ENCODE measurements at places on chromosomes 13 and 19. TPM values are rescaled to one million over a fixed set of nuclear protein-coding genes. Genes with fewer than 3 reads are reported as not detected.

TCF3 gene
- total RNA-seq: 54.7 TPM

HIPK4 gene
- total RNA-seq: 0.17 TPM

CELF5 gene
- not detected for total RNA-seq

DNA sequence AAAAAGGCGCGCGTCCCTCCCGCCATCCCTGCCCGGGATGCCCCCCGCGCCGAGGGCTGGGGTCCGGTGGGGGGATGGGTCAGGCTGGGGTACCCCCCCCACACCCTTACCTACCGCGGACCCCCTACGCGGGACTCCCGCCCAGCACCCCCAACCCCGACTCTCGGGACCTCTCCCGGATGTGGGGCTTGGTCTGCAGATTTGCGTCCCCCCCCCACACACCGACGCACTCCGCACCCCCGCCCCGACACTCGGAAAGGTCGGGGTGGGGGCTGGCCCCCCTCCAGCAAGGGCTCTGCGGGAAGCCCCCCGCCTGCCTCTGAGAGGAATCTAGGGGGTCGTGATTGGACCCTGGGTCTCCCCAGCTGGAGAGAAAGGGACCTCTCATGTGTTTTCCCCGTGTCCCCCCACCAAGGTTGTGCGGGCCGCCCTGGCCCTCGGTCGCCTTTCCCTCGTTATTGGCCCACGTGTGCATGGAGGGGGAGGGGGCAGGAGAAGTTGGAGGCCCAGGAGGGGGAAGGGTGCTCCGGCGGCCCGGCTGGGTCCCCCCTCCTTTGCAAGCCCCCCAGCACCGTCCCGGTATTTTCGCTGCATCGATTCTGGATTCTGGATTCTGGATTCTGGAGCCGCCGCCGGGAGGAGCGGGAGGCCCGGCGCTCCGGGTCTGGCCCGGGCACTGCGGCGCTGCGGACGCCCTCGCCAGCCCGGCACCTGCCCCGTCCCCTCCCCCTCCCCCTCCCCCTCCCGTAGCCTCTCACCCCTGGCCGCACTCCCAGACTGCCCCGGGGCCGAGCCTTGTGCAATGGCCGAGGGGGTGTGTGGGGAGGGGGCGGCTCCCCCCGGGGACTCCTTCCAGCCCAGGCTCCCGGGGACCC is 607 bp downstream of the NFIC start:
- DNase-seq: no peak

GRCh38 chr13:48156466-48156865 is 61.6 kb upstream of the MED4 start:
- no peak for DNase-seq

PEX11G gene
- 3.9 TPM for total RNA-seq

DNA sequence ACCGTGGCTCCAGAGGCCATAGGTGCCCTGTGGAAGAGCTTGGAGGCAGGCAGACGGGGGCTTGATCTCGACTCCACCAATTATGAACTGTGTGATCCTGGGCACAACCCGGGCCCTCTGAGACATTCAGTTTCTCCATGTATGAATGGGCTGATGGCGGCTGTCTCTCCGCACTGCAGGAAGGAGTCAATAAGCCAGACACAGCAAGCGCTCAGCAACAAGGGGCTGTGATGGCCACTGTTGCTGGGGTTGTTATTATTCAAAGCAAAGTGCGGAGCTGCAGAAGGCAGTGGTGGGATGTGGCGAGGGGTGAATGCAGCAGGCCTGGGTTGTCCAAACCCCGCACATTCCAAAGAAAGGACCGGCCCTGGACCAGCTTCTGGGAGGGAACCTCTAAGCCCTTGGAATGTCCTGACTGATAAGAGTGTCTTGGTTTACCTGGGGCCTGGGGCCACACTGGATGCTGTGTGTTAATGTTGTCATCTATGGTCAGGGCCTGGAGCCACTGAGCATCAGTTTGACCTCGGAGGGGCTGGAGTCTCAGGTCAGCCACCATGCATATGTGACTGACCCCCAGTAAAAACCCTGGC is 8.3 kb downstream of the TMEM143 start:
- DNase-seq: no peak

GRCh38 chr13:28245465-28245864 is 107.1 kb downstream of the PAN3 start:
- DNase-seq: no peak

DNA sequence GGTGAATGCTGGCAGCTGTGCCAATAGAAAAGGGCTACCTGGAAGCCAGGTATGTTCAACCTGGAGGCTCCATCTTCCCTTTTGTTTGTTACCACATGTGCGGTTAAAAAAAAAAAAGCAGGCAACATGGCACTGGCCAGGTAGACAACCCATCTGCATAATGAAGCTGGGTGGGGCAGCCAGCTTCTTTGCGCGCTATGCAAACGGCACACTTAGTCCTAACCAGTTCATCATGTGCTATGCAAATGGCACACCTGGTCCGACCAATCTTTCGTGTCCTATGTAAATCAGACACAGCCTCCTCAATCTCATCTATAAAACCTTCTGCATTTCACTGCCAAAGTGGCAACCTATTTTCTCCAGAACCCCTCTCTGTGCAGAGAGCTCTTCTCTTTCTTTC is 11.3 kb upstream of the IGSF23 start:
- DNase-seq: no peak

DNA sequence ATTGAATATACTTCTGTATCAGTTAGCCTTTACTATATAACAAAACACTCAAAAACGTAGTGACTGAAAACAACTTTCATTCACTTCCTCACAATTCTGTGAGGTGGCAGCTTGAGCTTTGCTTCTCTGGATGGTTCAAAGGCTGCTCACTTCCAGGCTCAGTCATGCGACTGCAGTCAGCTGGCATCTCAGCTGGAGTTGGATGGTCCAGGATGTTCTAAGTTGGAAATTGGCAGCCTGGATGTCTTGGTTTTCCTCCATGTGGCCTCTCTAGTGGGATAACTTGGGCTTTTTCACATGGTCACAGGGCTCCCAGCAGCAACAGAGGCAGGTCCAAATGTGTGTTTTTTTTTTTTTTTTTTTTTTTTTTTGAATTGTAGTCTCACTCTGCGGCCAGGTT is 204.4 kb downstream of the LACC1 start:
- DNase-seq: no peak

ZNF835 gene
- 3.6 TPM for total RNA-seq

DNA sequence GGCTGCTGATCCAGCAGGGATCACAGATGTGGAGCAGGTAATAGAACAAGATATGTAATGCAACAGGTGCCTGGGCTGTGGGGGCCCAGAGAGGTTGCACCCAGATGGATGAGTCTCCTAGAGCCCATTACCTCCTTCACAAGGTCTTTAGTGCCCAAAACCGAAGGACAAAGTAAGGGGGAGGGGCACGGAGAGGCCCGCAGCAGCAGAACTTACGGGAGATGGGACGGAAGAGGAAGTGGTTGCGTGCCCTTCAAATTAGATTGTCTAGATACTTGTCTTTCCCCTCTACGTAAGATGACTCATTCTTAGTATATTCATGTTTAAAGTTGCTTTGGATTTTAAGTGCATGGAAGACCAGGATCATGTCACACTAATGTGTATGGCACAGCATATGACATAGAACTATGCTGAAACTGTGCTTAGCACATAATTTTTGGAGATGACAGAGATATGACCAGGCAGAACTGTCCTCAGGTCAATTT is 5.7 kb upstream of the MRPS31 start:
- DNase-seq: peak; percentile 23

DNA sequence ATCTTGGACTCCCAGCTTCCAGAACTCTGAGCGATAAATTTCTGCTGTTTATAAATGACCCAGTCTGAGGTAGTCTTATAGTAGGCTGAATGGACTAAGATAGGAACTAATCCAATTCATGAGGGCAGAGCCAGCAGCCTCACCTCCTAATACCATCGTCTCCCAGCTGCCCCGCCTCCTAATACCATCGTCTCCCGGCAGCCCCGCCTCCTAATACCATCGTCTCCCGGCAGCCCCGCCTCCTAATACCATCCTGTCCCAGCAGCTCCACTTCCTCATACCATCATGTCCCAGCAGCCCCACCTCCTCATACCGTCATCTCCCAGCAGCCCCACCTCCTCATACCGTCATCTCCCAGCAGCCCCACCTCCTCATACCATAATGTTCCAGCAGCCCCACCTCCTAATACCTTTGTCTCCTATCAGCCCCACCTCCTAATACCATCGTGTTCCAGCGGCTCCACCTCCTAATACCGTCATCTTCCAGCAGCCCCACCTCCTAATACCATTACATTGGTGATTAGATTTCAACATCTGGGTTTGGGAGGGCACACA is 2.4 kb upstream of the ARGLU1 start:
- peak; percentile 51 for DNase-seq

CABP5 gene
- not detected for total RNA-seq

GRCh38 chr13:97124915-97125809 is 97.0 kb upstream of the MBNL2 start:
- peak; percentile 87 for DNase-seq

GRCh38 chr19:32404933-32405430 is 588 bp upstream of the DPY19L3 start:
- peak; percentile 41 for DNase-seq

MYDGF gene
- 181 TPM for total RNA-seq

DNA sequence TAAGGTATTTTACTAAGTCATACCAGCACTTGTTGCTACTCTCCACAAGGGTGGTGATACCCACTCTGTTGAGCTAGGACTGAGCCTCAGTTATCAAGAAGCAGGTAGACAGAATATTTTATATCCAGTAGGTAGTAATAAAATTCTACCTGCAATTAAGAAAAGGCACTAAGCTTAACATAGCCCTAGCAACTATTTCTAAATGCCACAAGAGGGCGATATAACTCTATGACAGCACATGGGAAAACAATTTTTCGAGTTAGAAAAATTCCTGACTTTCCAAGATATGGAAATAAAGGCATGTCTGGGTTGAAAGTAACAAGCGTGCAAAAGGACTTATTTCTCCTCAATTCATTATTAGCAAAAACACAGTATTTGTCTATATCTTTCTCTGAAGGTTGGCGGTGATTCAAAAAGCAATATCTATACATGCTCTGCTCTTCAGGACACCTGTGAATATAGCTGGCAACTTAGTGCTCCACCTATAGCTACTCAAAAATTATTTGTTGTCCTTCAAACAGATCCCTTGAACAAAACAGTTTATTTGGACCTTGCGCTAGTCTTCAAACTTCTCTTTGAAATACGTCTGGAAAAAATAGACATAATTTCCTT is 14.7 kb downstream of the CCDC169 start:
- peak; percentile 39 for DNase-seq

KATNAL1 gene
- total RNA-seq: 19.3 TPM

All from fibroblast of lung (primary cell).